ENCODE measurements at places on chromosomes 5 and 9. TPM values are rescaled to one million over a fixed set of nuclear protein-coding genes. Genes with fewer than 3 reads are reported as not detected.

KCNT1 gene
- total RNA-seq = 0.23 TPM

NSD1 gene
- 103 TPM for total RNA-seq

NEURL1B gene
- total RNA-seq = 0.07 TPM

SLC27A4 gene
- 8.3 TPM for total RNA-seq

APBA1 gene
- 0.31 TPM for total RNA-seq

PCDHGA4 gene
- total RNA-seq = 0.12 TPM

PLEKHG4B gene
- 0.55 TPM for total RNA-seq

SV2C gene
- 0.18 TPM for total RNA-seq

WDR55 gene
- 34.8 TPM for total RNA-seq

PRDM9 gene
- total RNA-seq = not detected

LCN6 gene
- not detected for total RNA-seq

BRD9 gene
- total RNA-seq = 200 TPM

ZDHHC11 gene
- total RNA-seq = 37.1 TPM

STING1 gene
- total RNA-seq = 151 TPM

QRFP gene
- not detected for total RNA-seq

UBE2R2 gene
- 26.2 TPM for total RNA-seq

MZB1 gene
- 3.1 TPM for total RNA-seq

LCN9 gene
- not detected for total RNA-seq
